ENCODE measurements at places on chromosomes 16 and 17.

- DNase-seq: no peak
Observed at GRCh38 chr17:79659376-79659775, 48.5 kb upstream of the RBFOX3 start.

DNA sequence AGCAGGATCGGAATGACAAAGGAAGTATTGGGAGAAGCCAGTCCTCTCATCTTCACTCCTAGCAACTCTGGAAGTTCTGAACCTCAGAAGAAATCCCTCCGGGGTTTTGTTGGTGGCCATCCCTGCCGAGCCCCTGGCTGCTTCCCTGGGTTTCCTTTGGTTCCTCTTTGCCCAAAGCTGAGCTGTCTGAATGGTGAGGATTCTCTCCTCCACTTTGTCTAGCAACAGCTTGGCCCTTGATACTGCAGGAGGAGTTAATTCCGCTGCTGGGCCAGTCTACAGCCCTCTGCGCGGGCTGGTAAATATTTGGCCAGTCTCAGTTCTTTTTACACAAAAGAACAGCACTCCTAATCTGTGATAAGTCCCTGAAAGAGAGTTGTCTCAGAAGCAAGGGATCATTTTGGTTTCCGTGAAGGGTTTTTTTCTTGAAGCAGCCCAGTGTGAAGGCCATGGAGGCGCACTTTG is 170.9 kb downstream of the RAB11FIP4 start:
- DNase-seq: no peak

DNA sequence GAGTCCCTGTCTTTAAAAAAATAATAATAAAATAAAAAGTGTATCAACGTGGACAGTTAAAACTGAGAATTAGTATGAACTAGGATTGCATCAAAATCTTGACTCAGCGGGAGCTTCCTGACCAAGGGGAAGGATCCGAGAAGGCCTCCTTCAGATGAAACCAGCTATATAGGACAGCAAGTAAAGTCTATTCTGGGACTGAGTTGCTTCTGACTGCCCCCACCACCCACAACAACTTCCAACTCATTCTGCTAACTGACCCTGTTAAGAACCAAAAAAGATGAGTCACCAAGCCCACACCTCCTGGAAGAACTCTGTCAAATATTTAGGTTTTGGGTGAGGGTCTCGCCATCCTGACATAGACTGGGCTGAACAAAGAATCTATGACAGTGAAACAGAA is 24.9 kb downstream of the MPP3 start:
- no peak for DNase-seq

GRCh38 chr16:58152246-58152868 is 23.2 kb upstream of the CFAP20 start:
- no peak for DNase-seq

DNA sequence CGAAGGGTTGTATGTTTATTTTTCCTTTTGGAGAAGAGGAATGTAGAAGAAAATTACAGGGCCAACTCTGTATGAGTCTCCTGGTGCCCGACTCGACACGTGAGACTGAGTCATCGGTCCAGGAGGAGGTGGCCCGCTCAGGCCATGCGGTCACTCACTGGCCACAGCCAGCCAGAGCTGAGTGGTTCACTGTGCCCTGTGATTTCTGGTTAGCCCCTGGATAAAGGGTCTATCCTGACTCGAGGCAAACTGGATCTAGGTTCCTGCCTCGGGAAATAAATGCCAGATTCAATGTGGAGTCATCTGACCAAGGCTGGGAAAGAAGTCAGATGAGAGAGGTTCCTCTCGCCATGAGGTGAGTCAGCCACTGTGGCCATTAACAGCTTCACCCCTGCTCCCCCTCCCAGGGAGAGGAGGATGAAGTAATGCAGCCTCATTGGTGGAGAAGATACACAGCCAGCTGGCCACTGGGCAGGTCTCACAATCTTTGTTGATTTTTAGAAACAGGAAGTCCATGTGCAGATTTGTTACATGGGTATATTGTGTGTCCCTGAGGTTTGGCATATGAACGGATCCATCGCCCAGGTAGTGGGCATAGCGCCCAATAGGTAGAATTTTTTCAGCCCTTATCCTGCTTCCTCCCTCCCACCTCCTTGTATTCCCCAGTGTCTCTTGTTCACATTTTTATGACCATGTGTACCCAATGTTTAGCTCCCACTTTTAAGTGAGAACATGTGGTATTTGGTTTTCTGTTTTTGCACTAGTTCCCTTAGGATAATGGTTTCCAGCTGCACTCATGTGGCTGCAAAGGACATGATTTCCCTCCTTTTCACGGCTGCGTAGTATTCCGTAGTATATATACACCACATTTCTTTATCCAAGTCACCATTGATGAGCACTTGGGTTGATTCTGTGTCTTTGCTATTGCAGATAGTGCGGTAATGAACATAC is 21.7 kb upstream of the USP36 start:
- no peak for DNase-seq

DNA sequence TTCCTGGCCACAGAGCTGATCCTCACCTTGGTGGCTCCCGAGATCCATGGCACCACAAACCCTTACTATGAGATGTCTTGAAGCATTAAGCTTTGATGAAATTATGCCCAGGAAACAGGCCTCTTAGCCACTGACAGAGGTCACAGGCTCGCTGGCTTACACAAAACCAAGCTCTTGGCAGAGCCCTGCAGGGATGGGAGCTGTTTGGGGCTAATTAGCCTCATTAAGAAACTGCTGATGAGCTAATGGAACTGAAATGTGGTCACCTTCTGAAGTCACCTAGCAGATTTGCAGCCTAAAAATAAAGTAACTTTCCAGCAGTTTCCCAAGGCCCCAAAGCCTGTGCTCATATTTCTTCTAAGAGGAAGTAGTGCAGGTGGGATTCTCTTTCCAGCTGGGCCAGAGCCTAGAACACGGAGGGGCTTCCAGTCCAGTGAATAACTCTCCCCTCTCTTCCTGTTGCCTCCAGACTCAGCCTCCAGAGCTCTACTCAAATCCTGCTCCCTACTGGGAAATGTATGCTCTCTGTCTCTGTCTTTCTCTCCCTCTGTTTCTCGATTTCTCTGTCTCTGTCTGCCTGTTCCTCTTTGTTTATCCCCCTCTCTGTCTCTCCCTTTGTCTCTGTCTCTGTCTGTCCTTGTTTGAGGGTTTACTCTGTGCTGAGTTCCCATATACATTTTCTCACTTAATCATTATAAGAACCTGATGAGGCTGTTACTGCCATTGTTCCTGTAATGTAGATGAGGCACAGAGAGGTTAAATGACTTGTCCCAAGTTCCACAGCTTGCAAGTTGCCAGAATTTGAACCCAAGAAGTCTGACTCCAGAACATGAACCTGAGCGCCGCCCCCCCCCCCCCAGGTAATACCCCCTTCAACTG is 338.9 kb downstream of the CA10 start:
- DNase-seq: no peak

GRCh38 chr17:83128306-83129240 is 49.2 kb downstream of the METRNL start:
- no peak for DNase-seq

DNA sequence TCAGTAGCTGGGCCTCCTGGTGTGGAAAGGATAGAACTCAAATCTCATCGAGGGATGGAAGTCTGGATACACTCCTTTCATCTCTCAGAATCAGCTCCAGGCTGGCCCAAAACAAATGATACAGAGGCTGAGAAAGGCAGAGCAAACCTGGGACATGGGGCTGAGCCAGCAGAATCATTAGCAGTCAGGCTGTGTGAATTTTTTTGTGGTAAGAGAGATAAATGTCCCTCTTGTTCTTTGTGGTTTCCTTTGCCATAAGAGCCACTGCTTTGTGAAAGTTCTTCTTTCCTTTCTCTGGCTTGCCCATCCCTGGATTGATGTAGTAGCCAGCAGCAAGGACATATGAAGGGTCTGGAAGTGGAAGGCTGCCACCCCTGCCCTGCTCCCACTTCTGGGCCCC is 146.2 kb downstream of the CDH13 start:
- DNase-seq: no peak

- DNase-seq: no peak
Observed at GRCh38 chr17:16379654-16380053, 1.2 kb upstream of the UBB start.

DNA sequence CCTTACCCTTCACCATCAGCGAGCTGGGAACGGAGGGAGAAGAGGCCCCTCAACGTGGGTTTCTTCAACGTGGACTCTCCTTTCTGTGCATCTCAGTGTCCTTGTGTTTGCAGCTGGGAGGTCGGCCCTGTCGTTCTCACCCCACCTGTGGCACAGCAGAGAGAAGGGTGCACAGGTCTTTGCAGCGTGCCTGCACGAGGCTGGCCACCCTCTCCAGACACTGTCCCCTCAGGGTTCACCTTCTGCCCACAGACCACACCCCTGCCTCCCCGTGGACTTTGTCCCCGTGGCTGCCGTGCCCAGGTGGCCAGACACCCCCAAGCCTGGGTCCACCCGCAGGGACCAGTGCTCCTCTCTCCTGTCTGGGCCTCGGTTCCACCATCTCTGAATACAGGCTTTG is 7.3 kb upstream of the WDR45B start:
- no peak for DNase-seq

DNA sequence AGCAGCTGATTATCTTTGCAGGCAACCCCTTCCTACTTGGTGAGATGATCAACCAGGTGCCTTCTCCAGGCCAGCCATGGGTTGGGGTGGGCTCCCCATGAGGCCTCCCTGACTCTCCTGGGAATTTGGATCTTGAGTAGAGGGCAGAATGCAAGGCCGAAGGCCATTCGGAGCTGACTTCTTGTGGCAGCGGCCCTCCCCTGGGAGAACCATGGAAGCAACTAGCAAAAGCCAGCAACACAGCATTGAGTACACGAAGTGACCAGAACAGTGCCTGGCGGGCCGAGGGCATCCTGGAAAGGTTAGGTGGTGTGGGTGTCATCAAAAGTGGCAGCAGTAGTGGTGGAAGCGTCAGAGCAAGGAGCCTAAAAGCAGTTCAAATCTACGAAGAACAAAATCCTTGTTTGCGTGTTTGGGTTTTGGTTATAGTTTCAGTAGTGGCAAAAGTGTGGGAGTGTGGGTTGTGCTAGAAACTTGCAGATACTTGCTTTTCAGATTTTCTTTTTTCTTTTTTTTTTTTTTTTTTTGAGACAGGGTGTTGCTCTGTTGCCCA is 2.0 kb upstream of the ALDH3A1 start:
- DNase-seq: no peak

GRCh38 chr17:80349751-80350150 is 65.2 kb upstream of the ENDOV start:
- DNase-seq: no peak

DNA sequence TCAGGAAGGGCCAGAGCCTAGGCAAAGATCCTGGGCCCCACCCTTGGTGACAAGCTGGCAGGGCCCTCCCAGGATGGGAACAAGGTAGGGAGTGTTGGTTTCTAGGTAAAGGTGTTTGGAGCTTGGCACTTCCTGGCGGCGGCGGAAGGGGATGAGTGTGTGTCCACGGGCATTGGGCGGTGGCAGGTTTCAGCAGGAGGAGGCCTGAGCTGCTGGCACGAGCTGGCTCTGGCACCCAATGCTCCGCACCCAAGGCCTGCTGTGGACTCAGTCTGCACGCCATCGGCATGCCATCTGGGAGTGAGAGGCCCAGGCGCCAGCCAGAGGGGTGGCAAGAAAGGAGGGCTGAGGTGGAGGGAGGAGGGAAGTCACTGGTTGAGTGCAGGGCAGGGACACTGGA is 46.9 kb upstream of the TAC4 start:
- DNase-seq: no peak

GRCh38 chr17:55324296-55324978 is 59.7 kb downstream of the HLF start:
- no peak for DNase-seq

- DNase-seq: no peak
Observed at GRCh38 chr16:22955461-22956070, 141.6 kb downstream of the HS3ST2 start.

- no peak for DNase-seq
Observed at GRCh38 chr16:1949507-1949906, 5.0 kb downstream of the RPL3L start.

DNA sequence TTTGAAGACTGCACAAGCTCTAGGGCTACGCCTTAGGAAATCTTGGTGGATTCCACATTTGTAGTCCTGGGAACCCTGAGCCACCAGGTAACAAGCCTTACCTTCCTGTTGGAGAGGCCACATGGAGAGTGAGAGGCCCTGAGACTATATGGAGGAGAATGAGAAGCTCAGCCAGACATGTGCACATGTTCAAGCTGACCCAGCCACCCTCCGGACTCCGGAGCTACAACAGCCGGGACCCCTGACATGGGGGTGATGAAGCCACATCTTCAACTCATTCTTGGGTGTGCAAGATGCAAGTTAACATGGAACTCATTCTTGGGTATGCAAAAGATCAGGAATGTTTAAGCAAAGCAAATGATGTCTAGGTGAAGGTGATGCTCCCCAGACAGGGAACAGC is 62.7 kb downstream of the GNA13 start:
- DNase-seq: no peak

- no peak for DNase-seq
Observed at GRCh38 chr17:49337884-49338283, 24.2 kb downstream of the ZNF652 start.

DNA sequence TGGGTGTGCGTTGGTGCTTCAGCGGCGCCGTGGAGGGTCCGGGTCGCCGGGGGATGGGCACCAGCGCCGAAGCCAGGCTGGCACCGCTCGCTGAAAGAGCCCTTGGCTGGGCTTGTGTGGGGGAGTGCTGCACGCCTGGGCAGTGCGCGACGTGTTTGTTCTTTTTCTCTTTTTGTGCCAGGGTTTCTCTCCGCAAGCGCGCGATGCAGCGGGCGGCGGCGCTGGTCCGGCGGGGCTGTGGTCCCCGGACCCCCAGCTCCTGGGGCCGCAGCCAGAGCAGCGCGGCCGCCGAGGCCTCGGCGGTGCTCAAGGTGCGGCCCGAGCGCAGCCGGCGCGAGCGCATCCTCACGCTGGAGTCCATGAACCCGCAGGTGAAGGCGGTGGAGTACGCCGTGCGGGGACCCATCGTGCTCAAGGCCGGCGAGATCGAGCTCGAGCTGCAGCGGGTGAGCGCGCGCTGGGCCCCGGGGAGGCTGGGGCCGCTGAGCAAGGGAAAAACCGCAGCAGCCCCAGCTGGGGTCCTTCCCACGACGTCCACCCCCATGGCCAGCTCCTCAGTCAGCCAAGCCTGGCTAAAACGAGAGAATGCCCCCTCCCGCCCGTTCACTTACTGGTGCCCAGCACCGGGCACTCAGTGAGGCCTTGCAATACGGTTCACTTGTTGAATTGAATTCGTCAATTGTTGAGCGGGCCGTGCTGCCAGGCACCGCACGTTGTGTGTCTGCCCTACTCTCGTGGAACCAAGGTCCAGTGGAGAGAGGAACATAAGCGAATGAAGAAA is 541 bp downstream of the GPT2 start:
- DNase-seq: peak; percentile 36

GRCh38 chr17:19533718-19534561 is at the start of gene SLC47A1:
Gene SLC47A1 (plus strand): TSS chr17:19533854. CDS start chr17:19533940, 86 bp downstream.
- peak; percentile 17 for DNase-seq

- DNase-seq: no peak
Observed at GRCh38 chr17:43135454-43135819, 10.3 kb upstream of the BRCA1 start.

- no peak for DNase-seq
Observed at GRCh38 chr17:57104461-57105175, 19.6 kb downstream of the AKAP1 start.

DNA sequence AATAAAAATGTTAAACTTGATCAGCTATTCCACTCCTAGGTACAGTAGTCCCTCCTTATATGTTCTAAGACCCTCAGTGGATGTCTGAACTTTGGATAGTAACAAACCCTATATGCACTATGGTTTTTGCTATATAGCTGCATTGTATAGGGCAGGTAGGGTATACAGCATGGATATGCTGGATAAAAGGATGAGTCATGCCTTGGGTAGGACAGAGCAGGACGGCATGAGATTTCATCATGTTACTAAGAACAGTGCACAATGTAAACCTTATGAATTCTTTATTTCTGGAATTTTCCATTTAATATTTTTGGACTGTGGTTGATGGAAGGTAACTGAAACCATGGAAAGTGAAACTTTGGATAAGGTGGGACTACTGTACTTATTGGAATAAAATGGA is 235.1 kb downstream of the CEP112 start:
- DNase-seq: no peak

All from activated CD4-positive, alpha-beta T cell treated with anti-CD3 and anti-CD28 coated beads, Interleukin-2, amount 50 U/mL, for 48 hours (primary cell).